Stimulated activated CD8-positive, alpha-beta memory T cell treated with anti-CD3 and anti-CD28 coated beads, Interleukin-4, amount 100 ng/mL, for 48 hours (primary cell): ENCODE measurements at places on chromosomes 7 and 10.

- DNase-seq: no peak
Measured at GRCh38 chr7:140060788-140061606, 1.8 kb downstream of the PARP12 start.

DNA sequence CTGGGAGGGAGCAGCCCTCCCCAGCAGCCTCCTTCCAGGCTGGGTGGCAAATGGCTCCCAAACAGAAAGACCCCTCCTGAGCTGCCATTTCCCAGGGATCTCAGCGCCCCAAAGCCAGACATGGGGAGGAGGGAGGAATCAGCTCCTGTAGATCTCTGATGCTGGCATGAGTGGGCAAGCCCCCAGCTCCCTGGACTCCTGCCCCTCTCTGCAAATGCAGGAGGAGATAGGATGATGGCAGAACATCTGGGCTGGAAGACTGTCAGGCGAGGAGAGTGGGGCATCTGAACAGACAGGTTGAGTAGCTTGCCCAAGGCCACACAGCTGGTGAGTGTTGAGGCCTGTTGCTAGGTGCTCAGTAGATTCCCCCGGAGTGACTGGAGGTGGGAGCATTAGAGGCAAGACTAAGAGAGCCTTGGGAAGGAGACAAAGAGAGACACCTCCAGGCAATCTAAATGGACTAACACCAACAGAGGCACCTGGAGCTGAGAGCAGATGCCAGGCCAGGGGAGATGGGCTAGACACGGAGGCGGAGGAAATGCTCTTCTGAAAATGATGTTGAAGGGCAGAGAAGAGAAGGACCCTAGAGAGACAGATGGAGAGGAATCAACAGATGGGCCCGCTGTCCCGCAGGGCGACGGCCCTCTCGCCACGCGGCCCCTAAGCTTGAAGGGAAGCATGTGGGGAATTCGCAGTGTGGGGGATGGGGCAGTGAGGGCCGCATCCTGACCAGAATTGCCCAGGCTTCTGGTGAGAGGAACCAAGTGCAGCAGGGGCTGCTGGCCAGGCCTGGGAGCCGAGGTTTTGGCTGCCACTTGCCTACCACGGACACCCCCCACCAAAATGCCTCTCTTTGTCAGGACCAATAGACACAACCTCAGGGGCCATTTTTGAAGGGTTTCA, 84.8 kb upstream of the LRRC4 start:
- DNase-seq: no peak

DNA sequence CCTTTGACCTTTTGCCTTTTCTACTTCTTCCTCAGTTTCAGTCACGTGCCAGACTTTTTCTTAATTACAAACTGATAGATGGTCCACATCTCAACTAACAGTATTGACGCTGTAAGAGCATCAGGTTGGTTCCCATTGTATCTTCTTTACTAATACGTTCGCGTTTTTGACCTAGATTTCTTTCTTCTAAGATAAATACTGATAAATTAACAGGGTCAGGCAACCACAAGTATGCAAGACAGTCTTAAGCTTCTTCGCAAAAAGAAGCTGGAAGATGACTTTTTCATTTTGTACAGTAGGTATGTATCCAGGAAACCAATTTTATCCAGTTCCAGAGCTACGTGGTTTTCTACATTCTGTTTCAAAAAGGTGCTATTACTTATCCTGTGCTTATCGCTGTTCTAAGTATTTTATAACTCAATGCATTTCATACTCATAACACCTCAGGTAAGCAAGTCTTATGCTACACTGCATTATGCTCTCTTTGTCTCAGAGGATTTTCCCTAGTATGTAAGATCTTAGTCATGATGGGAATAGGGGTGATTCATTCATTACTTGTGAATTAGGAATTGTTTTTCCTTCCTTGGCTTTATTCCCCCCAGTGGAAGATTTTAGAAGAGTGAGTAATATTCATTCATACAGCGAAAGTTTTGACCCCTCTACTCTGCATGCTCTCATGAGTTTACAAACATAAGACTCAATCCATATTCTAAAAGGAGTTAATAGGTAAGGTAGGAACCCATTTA, 955 bp downstream of the DUS4L start:
- no peak for DNase-seq

- no peak for DNase-seq
Measured at GRCh38 chr7:148872188-148872587, 11.9 kb downstream of the EZH2 start.

DNA sequence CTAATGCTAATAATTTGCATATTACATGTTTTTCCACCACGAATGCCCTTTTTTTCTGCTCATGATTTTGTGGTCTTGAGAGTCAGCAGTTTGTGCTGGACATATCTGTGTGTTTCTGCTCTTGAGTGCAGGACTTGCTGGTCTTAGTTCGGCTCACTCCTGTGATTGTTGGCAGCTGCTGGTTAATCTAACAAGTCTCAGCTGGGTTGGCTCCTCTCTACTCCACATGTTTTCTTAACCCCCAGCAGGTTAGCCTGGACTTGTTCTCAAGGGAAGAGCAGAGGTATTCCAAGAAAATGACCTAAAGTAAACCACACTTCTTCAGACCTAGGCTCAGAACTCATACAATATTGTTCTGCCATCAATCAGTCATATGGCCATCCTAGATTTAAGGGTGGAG, 1238.9 kb downstream of the XPNPEP1 start:
- no peak for DNase-seq

DNA sequence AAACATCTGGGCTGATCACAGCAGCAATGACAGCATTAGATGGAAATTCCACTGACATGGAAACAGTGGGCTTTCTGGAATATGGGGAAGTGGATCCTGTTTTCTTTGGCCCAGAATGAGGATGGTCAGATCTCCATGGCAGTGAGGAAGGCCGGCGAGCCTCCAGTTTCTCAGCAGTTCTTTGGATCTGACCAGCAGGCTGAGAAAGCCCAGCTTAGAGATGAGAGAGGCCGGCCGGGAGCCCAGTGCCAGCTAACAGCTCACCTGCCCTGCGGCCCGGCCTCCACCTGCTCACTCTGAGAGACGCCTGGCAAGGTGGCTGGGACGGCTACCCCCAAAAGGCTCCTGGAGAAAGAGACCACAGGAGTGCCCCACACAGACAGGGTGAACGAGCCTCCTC, 24.2 kb downstream of the GPER1 start:
- no peak for DNase-seq

- DNase-seq: no peak
Measured at GRCh38 chr10:12564173-12564572, 214.8 kb downstream of the CAMK1D start.

GRCh38 chr7:98000356-98000755, 10.4 kb upstream of the OCM2 start:
- no peak for DNase-seq

- DNase-seq: no peak
Measured at GRCh38 chr7:41538810-41539724, 163.8 kb downstream of the INHBA start.

- DNase-seq: peak; percentile 81
Measured at GRCh38 chr7:140230516-140230860, 53.7 kb upstream of the KDM7A start.

DNA sequence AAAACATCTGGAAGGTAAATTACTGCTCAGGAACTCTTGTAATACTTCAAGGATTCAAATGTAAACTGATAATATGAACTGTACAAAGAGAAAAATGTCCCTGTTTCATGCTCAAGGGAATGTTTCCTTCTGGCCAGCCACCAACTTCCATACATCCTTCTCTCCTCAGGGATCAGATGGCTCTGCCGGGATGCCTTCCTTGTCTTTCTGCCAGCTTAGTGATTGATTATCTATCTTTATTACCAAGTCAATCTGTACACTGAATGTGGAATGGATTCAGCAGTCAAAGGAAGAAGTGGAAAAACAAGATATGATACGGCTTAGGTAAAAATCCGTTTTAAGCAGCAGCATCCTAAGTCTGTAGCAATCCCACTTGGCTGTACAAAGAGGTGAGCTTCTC, 178.3 kb downstream of the PTN start:
- DNase-seq: no peak

- peak; percentile 46 for DNase-seq
Measured at GRCh38 chr7:7181519-7182155, 707 bp upstream of the C1GALT1 start.

GRCh38 chr10:69048103-69048502, 39.8 kb upstream of the SRGN start:
- peak; percentile 71 for DNase-seq

DNA sequence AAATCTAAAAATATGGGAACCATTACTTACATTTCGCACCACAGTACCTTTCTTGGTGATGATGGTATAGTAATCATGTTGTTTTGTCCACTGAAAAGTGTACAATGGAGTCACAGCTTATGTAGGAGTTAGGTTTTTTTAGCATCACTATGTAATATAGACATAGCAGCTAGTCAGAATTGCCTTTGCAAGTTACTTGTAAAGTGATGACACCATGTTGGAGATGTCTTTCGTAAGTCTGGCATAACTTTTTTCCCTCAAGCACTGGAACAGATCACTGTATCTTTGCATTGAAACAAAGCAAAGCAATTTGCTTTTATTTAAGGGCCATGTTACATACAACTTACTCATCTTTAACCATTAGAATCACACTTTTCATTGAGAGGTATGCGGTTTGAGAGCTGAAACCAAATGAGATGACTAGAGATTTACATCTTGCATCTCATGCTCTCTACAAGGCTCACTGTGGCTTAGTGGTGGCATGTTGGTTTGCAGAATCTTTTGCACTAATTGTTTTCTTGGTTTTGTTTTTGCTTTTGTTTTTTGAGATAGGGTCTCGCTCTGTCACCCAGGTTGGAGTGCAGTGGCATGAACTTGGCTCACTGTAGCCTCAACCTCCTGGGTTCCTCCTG, 18.3 kb downstream of the UBN2 start:
- DNase-seq: no peak

DNA sequence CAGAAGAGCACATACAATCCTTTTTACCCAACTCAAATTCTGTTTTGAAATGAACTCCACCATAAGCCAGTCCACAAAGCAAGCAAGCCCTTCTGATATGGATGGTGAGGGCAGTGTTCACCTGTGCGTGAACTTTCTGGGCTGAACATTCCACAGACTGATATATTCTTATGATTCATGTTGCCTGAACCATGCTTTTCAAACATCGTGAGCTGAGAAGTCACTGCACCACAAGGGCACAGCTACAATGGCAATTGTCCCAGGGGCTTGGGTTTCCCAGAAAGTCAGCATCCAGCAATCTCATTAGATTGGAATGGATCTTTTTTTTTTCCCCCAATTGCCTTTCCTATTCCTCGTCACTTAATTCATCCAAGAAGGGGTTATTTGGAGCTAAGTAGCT, 86.9 kb upstream of the ZNF438 start:
- no peak for DNase-seq

DNA sequence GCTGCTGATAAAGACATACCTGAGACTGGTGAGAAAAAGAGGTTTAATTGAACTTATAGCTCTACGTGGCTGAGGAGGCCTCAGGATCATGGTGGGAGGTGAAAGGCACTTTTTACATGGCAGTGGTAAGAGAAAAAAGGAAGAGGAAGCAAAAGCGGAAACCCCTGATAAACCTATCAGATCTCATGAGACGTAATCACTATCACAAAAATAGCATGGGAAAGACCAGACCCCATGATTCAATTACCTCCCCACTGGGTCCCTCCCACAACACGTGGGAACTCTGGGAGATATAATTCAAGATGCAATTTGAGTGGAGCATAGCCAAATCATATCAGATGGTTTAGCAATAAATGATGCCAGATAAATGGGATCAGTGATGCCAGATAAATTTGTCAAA, 892.0 kb upstream of the CELF2 start:
- DNase-seq: no peak

GRCh38 chr7:84085147-84085546, 109.4 kb downstream of the SEMA3A start:
- no peak for DNase-seq

GRCh38 chr7:98998821-98999725, 120.7 kb downstream of the TRRAP start:
- peak; percentile 10 for DNase-seq

GRCh38 chr10:32317795-32318357, 29.1 kb downstream of the EPC1 start:
- no peak for DNase-seq

- DNase-seq: no peak
Measured at GRCh38 chr10:93542358-93542791, 24.1 kb upstream of the FFAR4 start.

DNA sequence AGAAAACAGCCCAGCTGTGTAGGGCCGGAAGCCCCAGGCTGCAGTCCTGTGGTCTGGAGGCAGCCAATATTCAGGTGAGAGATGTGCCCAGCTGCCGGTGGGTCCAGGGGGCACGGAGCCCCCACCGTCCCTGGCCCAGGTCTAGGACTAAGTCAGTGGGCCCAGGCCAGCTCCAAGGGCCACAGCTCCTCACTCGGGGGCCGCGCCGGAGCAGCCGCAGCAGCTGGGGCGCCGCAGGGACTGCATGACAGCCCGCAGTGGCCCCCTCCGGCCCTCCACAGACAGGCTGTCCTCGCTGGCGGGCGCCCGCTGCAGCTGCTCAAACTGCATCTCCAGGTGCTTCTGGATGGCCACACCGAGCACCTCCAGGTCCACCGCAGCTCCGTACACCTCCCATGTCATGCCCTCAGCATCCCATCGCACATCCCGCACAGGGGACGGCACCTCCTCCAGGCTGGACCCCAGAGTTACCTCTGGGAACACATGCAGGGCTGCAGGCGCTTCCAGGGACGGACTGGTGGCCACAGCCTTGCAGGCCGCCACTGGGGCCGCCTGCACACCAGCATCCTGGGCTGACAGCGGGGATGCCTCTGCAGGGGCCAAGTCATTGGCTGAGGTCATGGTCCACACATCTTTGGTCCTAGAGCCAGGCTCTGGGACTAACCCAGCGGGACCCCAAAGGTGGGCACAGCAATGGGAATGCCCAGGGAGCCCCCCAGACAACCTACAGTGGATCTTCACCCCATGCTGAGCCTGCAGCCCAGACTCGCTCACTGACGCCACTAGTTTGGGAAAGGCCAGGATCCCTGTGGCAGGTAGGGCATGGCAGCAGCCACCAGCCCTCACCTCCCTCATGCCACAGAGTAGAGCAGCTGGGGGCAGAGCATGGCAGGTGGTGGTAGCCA, 7.0 kb downstream of the GPRIN2 start:
- peak; percentile 17 for DNase-seq

DNA sequence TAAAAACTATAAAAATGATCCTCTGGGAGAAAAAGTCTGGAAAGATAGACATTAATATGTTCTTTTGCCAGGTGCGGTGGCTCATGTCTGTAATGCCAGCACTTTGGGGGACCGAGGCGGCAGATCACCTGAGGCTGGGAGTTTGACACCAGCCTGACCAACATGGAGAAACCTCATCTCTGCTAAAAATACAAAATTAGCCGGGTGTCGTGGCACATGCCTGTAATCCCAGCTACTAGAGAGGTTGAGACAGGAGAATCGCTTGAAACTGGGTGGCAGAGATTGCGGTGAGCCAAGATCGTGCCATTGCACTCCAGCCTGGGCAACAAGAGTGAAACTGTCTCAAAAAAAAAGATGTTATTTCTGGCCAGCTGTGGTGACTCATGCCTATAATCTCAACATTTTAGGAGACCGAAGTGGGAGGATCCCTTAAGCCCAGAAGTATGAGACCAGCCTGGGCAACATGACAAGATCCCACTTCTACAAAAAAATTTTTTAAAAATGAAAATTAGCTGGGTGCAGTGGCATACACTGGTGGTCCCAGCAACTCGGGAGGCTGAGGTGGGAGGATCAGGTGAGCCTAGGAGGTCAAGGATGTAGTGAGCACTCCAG, 101.9 kb upstream of the LRRN3 start:
- DNase-seq: no peak

GRCh38 chr10:122457934-122458333, 3.4 kb upstream of the HTRA1 start:
- no peak for DNase-seq
